ENCODE measurements at places on chromosomes 2 and 18.

GRCh38 chr2:127161176-127162136 lies 54.5 kb upstream of the BIN1 start:
- DNase-seq = no peak

GRCh38 chr2:144409241-144409640 lies 110.7 kb downstream of the ZEB2 start:
- no peak for DNase-seq

DNA sequence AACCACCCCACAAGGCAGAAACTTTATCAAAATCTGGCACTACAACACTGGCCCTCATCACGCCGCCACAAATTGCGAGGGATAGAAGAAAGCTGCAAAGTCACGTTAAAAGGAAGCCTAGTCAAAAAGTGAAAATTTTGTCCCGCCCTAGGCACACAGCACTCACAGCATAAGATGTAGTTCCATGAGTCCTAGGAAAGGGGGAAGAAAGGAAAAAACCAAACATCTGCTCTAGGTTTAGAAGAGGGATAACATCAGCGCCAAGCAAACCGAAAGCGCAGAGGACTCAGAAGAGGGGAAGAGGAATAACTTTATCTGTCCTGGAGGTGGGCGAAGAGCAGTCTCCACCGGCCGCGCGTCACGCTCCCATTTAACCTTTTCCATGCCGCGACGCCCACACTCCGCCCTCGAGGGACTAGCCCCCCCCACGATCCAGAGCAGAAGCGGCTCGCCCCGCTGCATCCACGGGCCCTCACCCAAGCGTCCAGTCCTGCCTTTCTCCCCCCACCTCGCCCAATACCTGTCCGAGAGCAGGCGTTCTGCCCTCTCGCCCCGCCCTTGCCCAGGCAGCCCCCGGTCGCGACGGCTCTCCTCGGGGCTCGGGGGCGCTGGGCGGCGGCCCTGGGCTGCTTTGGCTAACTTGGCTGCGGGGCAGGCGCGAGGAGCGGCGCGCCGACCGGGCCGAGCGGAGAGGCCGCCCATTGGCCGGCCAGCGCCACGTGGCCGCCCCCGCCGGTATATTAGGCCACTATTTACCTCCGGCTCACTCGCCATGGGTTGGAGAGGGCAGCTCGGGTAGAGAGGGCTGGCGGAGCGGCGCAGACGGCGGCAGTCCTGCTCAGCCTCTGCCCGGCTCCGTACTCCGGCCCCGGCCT lies at the start of gene HOXD1:
HOXD1 (plus strand) TSS at position 770 of the 875 bp plus-strand sequence. CDS start 134 bp downstream, outside the sequence.
- DNase-seq = peak; percentile 65

- no peak for DNase-seq
These were observed 171.3 kb downstream of the THADA start for GRCh38 chr2:43424262-43425207.

DNA sequence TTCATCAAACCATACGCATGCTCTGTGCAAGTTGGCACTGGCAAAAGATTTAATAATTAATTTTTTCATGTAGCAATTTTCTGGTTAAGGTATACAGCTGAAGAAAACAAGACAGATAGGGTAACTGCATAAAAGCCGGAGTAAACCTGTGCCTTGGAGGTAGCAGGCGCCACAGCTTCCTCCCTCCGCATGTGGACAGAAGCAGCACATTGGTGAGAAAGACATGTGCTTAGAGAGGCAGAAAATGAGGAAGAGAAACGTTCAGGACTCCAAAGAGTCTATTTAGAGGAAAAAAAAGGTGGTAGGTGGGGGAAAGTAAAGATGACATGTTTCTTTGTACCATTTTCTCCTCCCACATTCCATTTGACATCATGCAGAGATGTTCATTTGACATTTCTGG lies 9.3 kb downstream of the ST6GAL2 start:
- no peak for DNase-seq

DNA sequence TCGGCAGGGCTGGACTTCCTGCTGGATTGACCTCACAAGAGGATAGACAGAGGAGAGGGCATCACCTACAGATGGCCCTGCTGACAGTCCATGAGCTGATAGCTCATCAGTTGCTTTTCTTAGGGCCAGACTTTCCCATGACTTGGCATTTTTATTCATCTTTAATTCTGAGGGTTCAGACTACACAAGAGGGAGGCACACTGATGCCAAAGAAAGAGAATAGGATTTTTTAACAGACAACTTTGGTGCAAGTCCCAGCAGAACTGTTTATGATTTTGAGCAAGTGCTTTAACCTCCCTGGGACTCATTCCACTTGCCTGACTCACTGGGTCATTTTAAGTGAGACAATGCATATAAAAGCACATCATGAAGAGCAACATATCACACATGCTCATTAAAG lies 299.2 kb downstream of the INSIG2 start:
- DNase-seq = no peak

- DNase-seq = no peak
These were observed 165.3 kb downstream of the SNTG2 start for GRCh38 chr2:1115843-1116539.

- no peak for DNase-seq
These were observed 891 bp upstream of the NR4A2 start for GRCh38 chr2:156333274-156333950.

GRCh38 chr2:240216167-240216566 lies 75.7 kb upstream of the OTOS start:
- DNase-seq = no peak

DNA sequence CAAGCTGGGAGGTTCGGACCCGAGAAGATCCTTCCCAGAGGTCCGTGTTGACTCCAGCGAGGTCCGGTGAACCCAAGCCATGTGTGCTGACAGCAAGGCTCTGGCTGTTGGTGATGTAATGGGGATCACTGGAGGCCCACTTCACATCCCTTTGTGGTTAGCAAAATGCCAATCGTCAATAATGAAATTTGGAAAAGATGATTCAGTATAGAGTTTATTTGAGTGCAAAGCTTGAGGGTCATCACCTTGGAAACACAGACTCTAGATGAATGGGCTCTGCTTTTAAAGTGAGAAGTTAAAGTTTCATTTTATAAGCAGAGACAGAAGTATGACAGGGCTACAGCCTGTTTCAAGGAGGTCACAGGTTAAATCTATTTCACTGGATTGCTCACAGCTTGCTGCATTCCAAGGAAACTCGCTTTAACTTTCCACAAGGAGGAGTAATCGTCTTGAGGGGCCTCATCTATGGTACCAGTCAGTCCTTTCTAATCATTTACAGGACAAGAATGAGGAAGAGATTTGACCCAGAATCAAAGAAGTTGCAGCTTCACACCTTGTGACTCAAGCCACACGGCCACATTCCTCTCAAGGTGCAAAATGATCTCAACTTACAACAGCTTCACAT lies 140.5 kb downstream of the TPO start:
- no peak for DNase-seq

DNA sequence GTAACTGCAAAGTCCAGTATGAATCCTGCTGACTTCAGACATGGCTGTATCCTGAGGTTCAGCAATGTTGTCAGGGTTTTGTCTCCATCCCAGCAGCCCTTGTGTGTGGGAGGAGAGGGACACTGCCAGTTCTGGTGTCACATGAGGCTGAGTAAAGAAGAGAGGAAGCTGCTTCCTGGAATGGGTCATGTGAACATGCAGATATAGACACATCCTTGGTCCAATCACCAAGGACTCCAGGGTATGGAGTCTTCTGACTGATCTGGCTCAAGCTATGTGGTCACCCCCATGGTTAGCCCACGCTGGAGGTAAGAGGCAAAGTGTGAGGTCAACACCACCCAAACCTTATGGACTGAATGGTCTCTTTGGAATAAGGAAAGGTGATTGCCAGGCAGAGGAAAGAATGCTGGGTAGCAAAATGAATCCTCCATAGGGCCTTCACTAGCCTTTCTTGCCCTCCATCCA lies 134.4 kb upstream of the SLC1A4 start:
- no peak for DNase-seq

- DNase-seq = no peak
These were observed 141.4 kb downstream of the MBP start for GRCh38 chr18:76991021-76991688.

GRCh38 chr2:54386585-54386984 lies 69.5 kb upstream of the SPTBN1 start:
- DNase-seq = no peak

- peak; percentile 68 for DNase-seq
These were observed 25.3 kb downstream of the CRIM1 start for GRCh38 chr2:36380624-36381481.
